CD4-positive, alpha-beta memory T cell (primary cell): ENCODE measurements at places on chromosomes 3 and 15. TPM values are rescaled to one million over a fixed set of nuclear protein-coding genes. Genes with fewer than 3 reads are reported as not detected.
A peak's percentile ranks its signal among the peaks of the same experiment; 100 is the strongest.

DNA sequence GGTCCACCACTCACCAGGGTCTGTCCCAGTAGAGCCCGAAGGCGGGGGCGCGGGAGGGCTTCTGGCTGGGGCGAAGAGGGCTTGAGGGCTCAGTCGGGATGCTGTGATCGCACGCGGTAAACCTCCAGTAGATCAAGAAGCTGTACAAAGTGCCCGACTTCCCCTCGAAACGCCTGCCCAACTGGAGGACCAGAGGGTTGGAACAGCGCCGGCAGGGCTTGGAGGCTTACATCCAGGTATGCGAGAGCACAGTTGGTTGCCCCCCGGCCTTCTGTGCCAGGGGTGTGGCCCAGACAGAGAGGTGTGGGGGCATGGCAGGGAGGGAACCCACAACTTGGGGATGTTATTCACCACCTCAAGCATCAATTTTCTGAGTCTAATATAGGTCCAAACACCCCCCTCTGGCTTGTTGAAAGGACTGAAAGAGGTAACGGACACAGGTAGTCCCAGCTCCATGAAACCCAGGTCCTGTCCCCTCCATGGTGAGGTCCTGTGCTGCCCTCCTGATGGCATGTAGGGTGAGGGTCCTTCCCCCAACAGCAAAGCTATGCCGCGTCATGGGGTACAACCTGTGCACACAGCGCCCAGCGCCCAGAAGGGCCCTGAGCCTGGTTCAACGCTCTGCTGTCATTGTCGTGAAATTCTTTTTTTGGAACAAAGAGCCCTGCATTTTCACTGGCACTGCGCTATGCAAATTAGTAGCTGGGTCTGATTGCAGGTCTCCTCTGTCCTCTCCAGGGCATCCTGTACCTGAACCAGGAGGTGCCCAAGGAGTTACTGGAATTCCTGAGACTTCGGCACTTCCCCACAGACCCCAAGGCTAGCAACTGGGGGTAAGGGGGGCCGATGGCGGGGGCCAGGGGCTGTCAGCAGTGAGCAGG, 1.2 kb downstream of the SNX22 start:
- H3K4me1 ChIP-seq: peaks cover 34% of the 10 kb centered on the region
- H3K27ac ChIP-seq: no peak overlapping the region
- DNase-seq: peak; percentile 20
- peaks cover 22% of the 10 kb centered on the region for H3K36me3 ChIP-seq
- peak overlapping the region; percentile 38 for H3K4me3 ChIP-seq

DNA sequence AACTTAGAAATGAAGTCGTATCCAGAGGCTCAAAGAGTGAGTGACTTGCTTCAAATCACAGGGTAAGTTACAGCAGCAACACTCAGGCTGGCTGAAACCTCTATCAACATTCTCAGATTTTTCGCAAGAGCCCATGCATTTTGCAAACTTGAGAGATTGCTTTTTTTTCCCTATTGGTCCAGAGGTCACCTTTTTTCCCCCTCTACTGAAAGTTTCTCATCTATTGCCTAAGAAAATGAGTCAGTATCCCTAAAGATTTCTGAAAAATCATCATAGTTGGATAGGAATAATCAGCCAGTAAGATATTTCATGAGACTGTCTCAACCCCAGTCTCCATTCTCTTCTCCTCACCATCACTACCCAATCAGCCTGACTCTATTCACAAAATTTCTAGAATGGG, 410.6 kb downstream of the FOXP1 start:
- H3K27me3 ChIP-seq: no peaks in the 10 kb centered on the region
- H3K4me3 ChIP-seq: no peak overlapping the region
- H3K4me1 ChIP-seq: no peaks in the 10 kb centered on the region
- no peak overlapping the region for H3K27ac ChIP-seq
- H3K36me3 ChIP-seq: no peaks in the 10 kb centered on the region
- DNase-seq: no peak

- no peaks in the 10 kb centered on the region for H3K27me3 ChIP-seq
- H3K4me3 ChIP-seq: peak overlapping the region; percentile 59
- H3K27ac ChIP-seq: peak overlapping the region; percentile 77
These were observed 5.2 kb downstream of the LINS1 start for GRCh38 chr15:100596792-100597191.

GRCh38 chr3:191253089-191253799, 54.2 kb downstream of the OSTN start:
- H3K4me1 ChIP-seq: no peaks in the 10 kb centered on the region
- H3K27ac ChIP-seq: no peak overlapping the region
- no peak for DNase-seq
- no peak overlapping the region for H3K4me3 ChIP-seq
- no peaks in the 10 kb centered on the region for H3K36me3 ChIP-seq
- no peaks in the 10 kb centered on the region for H3K27me3 ChIP-seq

DNA sequence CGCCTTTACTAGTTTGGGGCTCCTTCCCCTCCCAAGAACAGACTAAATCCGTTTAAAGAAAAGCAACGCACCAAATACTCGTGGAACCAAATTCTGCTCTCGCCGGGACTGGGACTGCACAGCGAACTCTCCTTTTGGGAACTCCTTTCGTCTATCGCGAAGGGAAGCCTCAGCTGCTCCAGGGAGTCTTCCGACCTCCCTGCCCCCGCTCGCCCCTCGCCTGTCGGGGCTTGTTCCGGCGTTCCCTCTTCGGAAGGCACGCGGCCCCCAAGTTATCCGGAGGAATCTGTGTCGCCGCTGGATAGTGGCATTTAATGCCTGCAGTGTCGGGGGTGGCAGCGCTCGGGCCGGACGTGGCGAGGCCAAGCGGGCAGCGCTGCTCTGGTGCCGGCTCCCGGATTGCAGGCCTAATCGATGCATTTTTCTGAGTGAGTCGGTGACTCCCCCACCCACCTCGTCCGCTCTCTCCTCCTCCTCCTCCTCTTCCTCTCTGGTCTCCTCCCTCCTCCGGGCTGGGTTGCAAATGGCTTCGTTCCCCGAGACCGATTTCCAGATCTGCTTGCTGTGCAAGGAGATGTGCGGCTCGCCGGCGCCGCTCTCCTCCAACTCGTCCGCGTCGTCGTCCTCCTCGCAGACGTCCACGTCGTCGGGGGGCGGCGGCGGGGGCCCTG, at the start of gene TRIM71:
Gene TRIM71 (plus strand): TSS at position 440 of the 671 bp plus-strand sequence. CDS start 84 bp downstream, at position 524.
- peak within 1 kb of the TSS; percentile 19 for H3K4me3 ChIP-seq
- peaks cover 5% of the 10 kb centered on the region for H3K4me1 ChIP-seq
- DNase-seq: no peak

DNA sequence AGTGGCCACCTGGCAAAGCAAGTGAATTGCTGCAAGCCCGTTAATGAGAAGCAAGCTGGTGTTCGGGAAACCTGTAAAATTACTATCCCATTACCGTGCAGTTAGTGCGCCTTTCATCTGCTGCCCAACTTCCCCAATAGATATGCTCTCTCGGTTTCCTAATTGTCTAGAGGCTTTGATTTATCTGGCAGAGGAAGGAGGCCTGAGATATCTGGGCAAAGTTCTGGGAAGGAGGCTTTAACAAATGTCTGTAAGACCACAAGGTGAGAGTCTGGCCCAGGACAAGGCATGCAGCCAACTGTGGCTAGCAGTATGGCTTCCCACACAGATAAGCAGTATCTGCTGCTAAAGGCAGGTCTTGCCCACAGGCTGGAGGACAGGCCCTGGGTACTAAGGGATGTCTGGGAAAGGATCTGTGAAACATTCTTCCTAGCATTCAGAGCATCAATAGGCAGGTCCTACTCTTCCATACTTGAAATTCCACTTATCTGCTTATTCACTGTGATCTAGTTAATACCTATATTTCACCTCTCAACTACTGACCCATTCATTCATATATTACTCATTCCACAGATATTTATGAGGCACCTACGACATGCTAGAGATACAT, 130.0 kb upstream of the SLC2A2 start:
- H3K27me3 ChIP-seq: no peaks in the 10 kb centered on the region
- no peaks in the 10 kb centered on the region for H3K4me1 ChIP-seq
- no peak overlapping the region for H3K27ac ChIP-seq
- H3K36me3 ChIP-seq: peaks cover 61% of the 10 kb centered on the region

DNA sequence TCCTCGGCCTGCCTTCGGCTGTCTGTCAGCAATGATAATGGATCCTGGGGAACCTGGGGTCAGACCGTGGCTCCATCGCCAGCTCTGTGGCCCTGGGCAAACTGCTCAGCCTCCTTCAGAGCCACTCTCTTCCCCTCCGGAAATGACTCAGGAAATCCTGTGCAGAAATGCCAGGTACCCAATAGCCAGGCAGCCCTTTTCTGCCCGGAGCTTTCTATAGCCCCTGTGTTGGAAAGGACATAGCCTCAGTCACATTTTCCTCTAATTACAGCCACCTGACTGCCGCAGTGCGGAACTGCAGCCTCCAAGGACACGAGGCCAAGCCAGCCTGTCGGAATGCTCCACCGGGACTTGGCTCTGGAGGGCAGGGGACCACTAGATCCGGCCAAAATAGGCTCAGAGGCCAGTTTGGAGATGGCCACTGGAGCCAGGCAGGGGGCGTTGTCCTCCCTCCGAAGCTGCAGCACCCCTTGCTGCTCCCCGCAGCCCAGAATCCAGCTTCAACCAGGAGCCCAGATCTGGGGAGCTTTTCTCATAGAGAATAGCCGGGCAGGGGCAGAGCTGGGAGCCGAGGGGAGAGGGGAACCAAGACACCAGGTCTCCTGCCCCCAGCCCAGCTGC, 11.6 kb upstream of the ZXDC start:
- no peak overlapping the region for H3K27ac ChIP-seq
- H3K4me3 ChIP-seq: no peak overlapping the region
- H3K27me3 ChIP-seq: no peaks in the 10 kb centered on the region
- peaks cover 8% of the 10 kb centered on the region for H3K4me1 ChIP-seq
- no peak for DNase-seq

- H3K27me3 ChIP-seq: no peaks in the 10 kb centered on the region
- peaks cover 45% of the 10 kb centered on the region for H3K4me1 ChIP-seq
- no peaks in the 10 kb centered on the region for H3K36me3 ChIP-seq
- no peak overlapping the region for H3K27ac ChIP-seq
- DNase-seq: no peak
- H3K4me3 ChIP-seq: no peak overlapping the region
These were observed 40.6 kb downstream of the ADIPOQ start for GRCh38 chr3:186882881-186883685.

DNA sequence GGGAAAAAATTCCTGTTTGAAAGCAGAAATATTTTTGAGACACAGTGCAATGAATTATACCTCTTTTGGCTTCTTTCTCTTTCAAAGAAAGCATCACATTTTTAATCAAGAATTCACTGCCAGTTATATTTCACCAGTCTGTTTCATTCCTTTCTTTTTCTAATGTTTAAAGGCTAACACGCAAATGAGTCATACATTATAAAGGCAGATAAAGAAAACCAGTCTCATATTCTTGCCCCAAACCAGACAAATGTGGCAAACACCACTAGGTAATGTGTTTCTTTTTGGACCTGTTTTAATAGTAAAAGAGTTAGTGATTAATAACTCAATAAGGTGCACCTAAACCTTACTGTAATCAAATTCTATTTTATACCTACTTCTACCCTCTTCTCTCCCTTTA, 83.8 kb downstream of the PLOD2 start:
- no peaks in the 10 kb centered on the region for H3K4me1 ChIP-seq
- H3K4me3 ChIP-seq: no peak overlapping the region
- no peak for DNase-seq
- no peaks in the 10 kb centered on the region for H3K27me3 ChIP-seq
- H3K36me3 ChIP-seq: no peaks in the 10 kb centered on the region

- no peak overlapping the region for H3K4me3 ChIP-seq
- H3K4me1 ChIP-seq: peaks cover 5% of the 10 kb centered on the region
- H3K36me3 ChIP-seq: no peaks in the 10 kb centered on the region
- no peak overlapping the region for H3K27ac ChIP-seq
These were observed 13.1 kb downstream of the DNAAF4 start for GRCh38 chr15:55494931-55495330.

GRCh38 chr3:143648708-143649107, 199.6 kb downstream of the SLC9A9 start:
- no peaks in the 10 kb centered on the region for H3K4me1 ChIP-seq
- no peaks in the 10 kb centered on the region for H3K27me3 ChIP-seq
- no peak overlapping the region for H3K27ac ChIP-seq
- H3K36me3 ChIP-seq: no peaks in the 10 kb centered on the region
- no peak for DNase-seq
- H3K4me3 ChIP-seq: no peak overlapping the region

DNA sequence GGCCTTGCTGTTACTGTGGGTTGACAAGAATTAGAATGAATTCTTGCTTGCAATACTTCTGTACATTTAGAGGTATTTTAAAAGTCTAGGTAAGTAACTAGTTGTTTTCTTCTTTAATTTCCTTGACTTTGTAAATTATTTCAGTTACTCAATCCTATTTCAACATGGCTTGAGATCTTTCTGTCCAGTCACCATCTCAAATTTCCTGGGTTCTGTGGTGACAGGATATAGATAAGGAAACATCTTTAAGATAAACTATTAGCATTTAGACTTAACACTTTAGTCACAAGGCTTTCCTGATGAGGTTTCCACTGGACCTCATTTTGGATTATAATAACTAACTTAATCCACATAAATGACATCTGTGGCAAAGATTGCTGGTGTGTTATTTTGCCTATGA, 195.9 kb upstream of the DPH6 start:
- no peak for DNase-seq
- no peaks in the 10 kb centered on the region for H3K4me1 ChIP-seq
- H3K27me3 ChIP-seq: no peaks in the 10 kb centered on the region
- no peak overlapping the region for H3K4me3 ChIP-seq
- no peak overlapping the region for H3K27ac ChIP-seq
- no peaks in the 10 kb centered on the region for H3K36me3 ChIP-seq

Gene RFTN1
- 38.3 TPM for polyA plus RNA-seq

Gene MON1A
- 16.5 TPM for polyA plus RNA-seq

Gene P2RY1
- polyA plus RNA-seq: not detected

Gene NR1D2
- 28.1 TPM for polyA plus RNA-seq

Gene SFMBT1
- polyA plus RNA-seq: 27.8 TPM

Gene ARGFX
- not detected for polyA plus RNA-seq
